Thyroid gland (tissue), 4 donors: ENCODE measurements at places on chromosomes 12 and 14. TPM values are rescaled to one million over a fixed set of nuclear protein-coding genes. Genes with fewer than 3 reads are reported as not detected.
A peak's percentile ranks its signal among the peaks of the same experiment; 100 is the strongest.

DNA sequence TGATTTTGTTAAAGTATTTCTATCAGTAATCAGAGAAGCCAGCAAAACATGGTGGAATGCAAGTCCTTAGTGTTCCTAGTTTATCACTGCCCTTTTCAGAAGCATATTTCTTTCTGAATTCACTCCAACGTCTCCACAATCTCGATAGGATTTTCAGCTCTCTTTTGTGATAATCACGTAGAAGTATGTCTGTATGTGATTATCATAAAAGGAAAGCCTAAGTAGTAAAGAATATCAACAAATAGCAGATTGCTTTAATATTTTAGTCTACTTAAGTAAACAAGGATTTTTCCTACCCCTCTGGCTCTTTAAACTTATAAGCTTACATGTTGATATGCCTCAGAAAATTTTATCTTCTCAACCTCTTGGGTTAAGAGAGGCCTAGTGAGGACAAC lies 147.4 kb upstream of the NUDT4 start:
- no peak overlapping the region for H3K27ac ChIP-seq
- H3K4me3 ChIP-seq = no peak overlapping the region
- no peaks in the 10 kb centered on the region for H3K36me3 ChIP-seq

- H3K27ac ChIP-seq = no peak overlapping the region
- H3K4me1 ChIP-seq = no peaks in the 10 kb centered on the region
- no peak for DNase-seq
- no peaks in the 10 kb centered on the region for H3K36me3 ChIP-seq
These were observed 230.1 kb downstream of the FOXN3 start for GRCh38 chr14:89186856-89187376.

GRCh38 chr12:43694879-43695278 lies 63.7 kb downstream of the PUS7L start:
- H3K4me3 ChIP-seq = no peak overlapping the region
- H3K27ac ChIP-seq = no peak overlapping the region
- DNase-seq = no peak
- no peaks in the 10 kb centered on the region for H3K27me3 ChIP-seq
- H3K4me1 ChIP-seq = no peaks in the 10 kb centered on the region

- H3K27me3 ChIP-seq = no peaks in the 10 kb centered on the region
- H3K36me3 ChIP-seq = no peaks in the 10 kb centered on the region
- no peak overlapping the region for H3K27ac ChIP-seq
- H3K4me1 ChIP-seq = no peaks in the 10 kb centered on the region
These were observed 23.2 kb downstream of the OR6S1 start for GRCh38 chr14:20618271-20618749.

DNA sequence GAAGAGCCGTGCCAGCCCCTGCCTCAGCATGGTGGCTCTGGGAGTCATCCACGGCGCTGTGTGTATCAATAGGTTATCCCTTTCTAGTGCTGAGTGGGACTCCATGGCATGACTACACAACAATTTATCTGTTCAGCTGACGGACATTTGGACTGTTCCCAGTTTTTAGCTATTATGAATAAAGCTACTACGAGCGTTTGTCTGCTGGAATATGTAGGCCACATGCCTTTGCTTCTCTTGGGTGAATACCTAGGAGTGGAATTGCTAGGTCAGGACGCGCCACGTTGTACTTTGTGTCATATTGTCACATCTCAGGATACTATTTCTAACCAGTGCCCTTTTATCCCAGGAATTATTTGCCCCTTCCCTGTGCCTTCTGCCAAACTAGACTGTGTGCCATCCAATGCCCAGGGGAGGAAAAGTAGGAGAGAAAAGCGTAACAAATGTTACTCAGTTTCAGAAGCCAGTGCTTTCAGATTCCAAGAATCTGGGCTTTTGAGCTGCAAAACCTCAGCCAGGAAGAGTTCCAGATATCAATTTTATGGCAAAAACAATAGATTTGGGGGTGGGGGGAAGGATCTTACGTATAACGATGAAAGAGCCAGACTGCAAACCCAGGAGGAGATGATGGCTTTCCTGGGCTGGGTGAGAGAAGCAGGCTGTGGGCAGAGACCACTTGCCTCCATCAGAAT lies 62.5 kb upstream of the NCOR2 start:
- H3K27me3 ChIP-seq = no peaks in the 10 kb centered on the region
- DNase-seq = no peak
- no peaks in the 10 kb centered on the region for H3K4me1 ChIP-seq

GRCh38 chr12:15558915-15559528 lies 230.2 kb downstream of the EPS8 start:
- H3K4me3 ChIP-seq = no peak overlapping the region
- no peak for DNase-seq
- no peaks in the 10 kb centered on the region for H3K27me3 ChIP-seq
- H3K36me3 ChIP-seq = no peaks in the 10 kb centered on the region
- H3K4me1 ChIP-seq = no peaks in the 10 kb centered on the region

DNA sequence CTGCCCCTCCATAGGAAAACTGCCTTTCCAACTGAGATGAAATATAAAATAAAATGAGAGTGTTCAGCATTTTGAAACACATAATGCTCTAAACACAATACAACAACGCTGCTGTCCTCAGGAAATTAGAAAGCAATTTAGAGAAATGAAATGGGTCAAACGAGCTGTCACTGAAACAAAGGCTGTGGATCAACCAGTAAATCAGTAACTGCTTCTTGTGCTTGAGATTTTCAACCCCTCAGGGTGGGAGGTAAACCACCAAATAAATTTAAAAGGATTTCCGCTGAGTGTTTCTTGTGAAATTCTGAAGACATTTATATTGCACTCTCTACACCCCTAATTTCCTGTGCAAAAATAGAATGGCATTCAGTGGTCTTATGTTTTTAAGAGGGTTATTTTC lies 657.1 kb upstream of the SEL1L start:
- no peak overlapping the region for H3K4me3 ChIP-seq
- no peaks in the 10 kb centered on the region for H3K36me3 ChIP-seq
- no peak for DNase-seq
- no peaks in the 10 kb centered on the region for H3K4me1 ChIP-seq
- no peak overlapping the region for H3K27ac ChIP-seq

GRCh38 chr14:89315493-89316470 lies 101.3 kb downstream of the FOXN3 start:
- no peak for DNase-seq
- H3K36me3 ChIP-seq = no peaks in the 10 kb centered on the region
- no peaks in the 10 kb centered on the region for H3K27me3 ChIP-seq
- no peaks in the 10 kb centered on the region for H3K4me1 ChIP-seq
- no peak overlapping the region for H3K27ac ChIP-seq

GRCh38 chr12:102685841-102686240 lies 205.5 kb upstream of the IGF1 start:
- no peak overlapping the region for H3K4me3 ChIP-seq
- H3K36me3 ChIP-seq = no peaks in the 10 kb centered on the region

- H3K4me3 ChIP-seq = no peak overlapping the region
- H3K27me3 ChIP-seq = no peaks in the 10 kb centered on the region
- H3K36me3 ChIP-seq = no peaks in the 10 kb centered on the region
- H3K27ac ChIP-seq = peak overlapping the region; percentile 52
These were observed 16.4 kb upstream of the VWF start for GRCh38 chr12:6140651-6141447.

DNA sequence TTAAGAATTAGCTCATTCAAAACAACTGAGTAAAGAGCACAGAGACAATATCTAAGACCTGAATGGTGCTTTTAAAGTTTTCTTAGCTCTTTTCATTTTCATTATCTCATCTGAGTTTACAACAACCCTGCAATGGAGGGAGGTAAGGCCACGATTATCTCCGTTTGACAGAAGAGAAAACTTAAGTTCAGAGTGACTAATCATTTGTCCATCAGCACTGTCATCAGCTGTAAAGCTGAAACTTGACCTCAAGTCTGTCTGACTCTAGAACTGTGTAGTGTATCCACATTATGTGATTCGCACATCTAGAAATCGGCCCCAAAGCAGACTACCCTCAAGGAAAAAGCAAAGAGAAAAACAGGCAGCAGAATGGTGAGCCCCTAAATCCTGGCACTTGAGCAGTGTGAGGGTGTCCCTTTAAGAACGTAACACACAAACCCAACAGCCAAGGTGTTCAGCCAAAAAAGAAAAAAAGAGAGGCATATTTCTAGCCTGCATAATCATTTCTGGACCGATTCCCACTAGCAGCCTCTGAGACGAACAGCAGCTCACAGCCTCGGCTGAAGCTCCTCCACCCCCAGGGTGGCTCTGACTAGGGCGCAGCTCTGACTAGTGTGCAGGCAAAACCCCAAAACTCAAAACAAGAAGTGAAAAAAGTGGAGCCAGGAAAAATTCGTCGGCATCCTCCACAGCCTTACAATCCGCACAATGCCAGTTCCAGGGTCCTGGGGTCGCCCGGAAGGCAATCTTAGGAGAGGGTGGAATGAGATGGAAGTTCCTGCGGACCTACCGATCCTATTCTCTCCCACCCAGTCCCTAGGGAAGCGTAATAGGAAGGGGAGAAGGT lies 1.6 kb downstream of the STXBP6 start:
- peak; percentile 76 for DNase-seq
- peaks cover 30% of the 10 kb centered on the region for H3K4me1 ChIP-seq
- H3K4me3 ChIP-seq = peak overlapping the region; percentile 77
- H3K36me3 ChIP-seq = no peaks in the 10 kb centered on the region
- H3K27ac ChIP-seq = peak overlapping the region; percentile 86

GRCh38 chr14:82710267-82710841 lies 1176.7 kb upstream of the SEL1L start:
- H3K27me3 ChIP-seq = no peaks in the 10 kb centered on the region
- H3K4me3 ChIP-seq = no peak overlapping the region
- H3K36me3 ChIP-seq = no peaks in the 10 kb centered on the region
- no peak overlapping the region for H3K27ac ChIP-seq
- H3K4me1 ChIP-seq = no peaks in the 10 kb centered on the region

GRCh38 chr12:76020731-76021672 lies 10.6 kb downstream of the PHLDA1 start:
- DNase-seq = peak; percentile 33
- H3K27ac ChIP-seq = peak overlapping the region; percentile 98
- H3K27me3 ChIP-seq = no peaks in the 10 kb centered on the region
- peaks cover 41% of the 10 kb centered on the region for H3K4me1 ChIP-seq
- no peaks in the 10 kb centered on the region for H3K36me3 ChIP-seq
- H3K4me3 ChIP-seq = no peak overlapping the region

DNA sequence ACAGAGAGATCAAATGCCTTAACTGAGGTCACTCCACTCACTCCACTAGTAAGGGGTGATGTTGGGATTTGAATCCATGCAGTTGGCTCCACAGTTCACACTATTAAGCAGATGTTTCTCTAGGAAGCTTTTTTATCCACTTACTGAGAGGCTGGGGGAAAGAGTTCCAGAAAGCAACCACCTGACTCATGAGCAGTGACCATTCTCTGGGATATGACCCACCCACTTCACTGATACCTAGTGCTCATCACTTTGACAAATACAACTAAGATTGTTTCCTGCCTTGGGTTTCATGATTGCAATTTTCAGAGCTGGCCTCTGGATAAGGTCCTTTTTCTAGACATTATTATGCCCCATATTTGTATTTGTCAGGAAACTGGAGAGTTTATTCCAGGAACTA lies 152.1 kb upstream of the PLEKHG7 start:
- H3K27me3 ChIP-seq = no peaks in the 10 kb centered on the region
- DNase-seq = no peak
- peaks cover 16% of the 10 kb centered on the region for H3K4me1 ChIP-seq
- H3K36me3 ChIP-seq = no peaks in the 10 kb centered on the region

- no peaks in the 10 kb centered on the region for H3K27me3 ChIP-seq
- no peak for DNase-seq
- no peaks in the 10 kb centered on the region for H3K36me3 ChIP-seq
- H3K4me1 ChIP-seq = no peaks in the 10 kb centered on the region
These were observed 14.3 kb upstream of the DHRS7 start for GRCh38 chr14:60179431-60179869.

GRCh38 chr12:58656254-58657009 lies 263.9 kb downstream of the LRIG3 start:
- DNase-seq = no peak
- H3K4me3 ChIP-seq = no peak overlapping the region
- H3K27me3 ChIP-seq = no peaks in the 10 kb centered on the region

DNA sequence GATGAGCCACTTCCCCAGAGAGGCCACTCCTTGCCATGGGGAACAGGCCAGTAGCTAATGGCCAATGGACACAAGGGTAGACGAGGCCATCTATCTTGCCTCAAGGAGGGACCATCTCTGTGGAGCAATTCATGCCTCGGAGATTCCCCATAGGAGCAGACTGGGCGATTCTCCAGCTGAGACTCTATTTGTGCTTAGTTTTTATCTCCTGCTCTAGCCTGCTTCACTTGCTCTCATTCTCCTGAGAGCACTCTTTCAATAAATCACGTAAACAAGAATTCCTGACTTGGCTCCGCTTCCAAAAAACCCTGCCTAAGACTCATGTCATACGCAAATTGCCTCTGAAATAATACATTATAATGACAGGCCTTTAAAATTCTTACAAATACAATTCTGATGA lies 396.4 kb upstream of the USP15 start:
- DNase-seq = no peak
- H3K4me3 ChIP-seq = no peak overlapping the region
- no peak overlapping the region for H3K27ac ChIP-seq
- no peaks in the 10 kb centered on the region for H3K27me3 ChIP-seq
- no peaks in the 10 kb centered on the region for H3K4me1 ChIP-seq

DNA sequence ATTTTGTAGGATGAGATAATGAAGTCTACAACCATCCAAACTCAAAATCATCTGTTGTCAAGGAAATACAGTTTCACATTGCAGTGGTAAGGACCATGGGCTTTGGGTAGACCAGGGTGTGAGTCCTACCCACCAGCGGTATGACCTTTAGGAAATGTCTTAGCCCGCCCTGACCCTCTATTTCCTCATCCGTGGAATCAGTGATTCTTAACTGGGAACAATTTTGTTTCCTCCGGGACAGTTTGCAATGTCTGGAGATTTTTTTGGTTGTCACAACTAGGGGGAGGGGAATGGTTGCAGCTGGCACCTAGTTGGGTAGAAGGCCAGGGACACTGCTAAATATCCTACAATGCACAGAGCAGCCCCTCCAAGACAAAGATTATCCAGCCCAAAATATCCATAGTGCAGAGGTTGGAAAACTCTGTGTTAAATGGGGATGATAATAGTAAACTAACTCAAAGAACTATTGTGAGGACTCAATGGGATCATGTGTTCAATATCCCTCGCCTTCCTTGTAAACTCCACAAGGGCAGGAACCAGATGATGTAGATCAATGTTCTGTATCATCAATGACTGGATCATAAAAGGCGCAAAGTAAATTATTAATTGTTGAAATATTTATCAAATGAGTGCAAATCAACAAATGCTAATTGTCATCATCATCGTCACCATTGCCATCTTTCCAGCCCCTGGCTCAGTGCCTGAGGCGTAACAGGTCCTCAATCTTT lies 15.7 kb upstream of the IFT81 start:
- H3K4me3 ChIP-seq = no peak overlapping the region
- peak overlapping the region; percentile 30 for H3K27ac ChIP-seq
- H3K27me3 ChIP-seq = no peaks in the 10 kb centered on the region
- DNase-seq = peak; percentile 3
- H3K36me3 ChIP-seq = no peaks in the 10 kb centered on the region

DNA sequence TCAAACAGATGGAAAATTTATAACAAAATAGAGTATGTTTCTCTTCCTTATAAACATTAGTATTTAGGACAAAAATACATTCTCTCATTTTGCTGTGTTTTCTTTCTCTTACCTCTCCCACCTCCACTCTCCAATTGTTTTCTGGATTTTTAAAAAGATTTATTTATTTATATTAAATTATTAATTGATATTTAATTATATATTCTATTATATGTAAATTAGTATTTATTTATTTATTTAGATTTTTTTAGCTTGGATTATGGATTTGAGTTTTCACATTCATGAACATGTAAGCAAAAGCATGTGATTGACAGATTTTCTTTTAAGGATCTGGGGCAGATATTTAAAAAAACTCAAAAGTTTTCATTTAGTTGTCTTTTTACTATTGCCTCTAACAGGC lies 35.6 kb downstream of the SCN8A start:
- H3K4me3 ChIP-seq = no peak overlapping the region
- H3K4me1 ChIP-seq = no peaks in the 10 kb centered on the region
- no peaks in the 10 kb centered on the region for H3K36me3 ChIP-seq
- H3K27ac ChIP-seq = no peak overlapping the region
- no peak for DNase-seq

TESPA1 gene
- total RNA-seq = 2.5 TPM

TMEM121 gene
- total RNA-seq = 16.2 TPM

WNT1 gene
- not detected for total RNA-seq

PKP2 gene
- 0.44 TPM for total RNA-seq
